ENCODE measurements at places on chromosomes 3 and 15. TPM values are rescaled to one million over a fixed set of nuclear protein-coding genes. Genes with fewer than 3 reads are reported as not detected.

DNA sequence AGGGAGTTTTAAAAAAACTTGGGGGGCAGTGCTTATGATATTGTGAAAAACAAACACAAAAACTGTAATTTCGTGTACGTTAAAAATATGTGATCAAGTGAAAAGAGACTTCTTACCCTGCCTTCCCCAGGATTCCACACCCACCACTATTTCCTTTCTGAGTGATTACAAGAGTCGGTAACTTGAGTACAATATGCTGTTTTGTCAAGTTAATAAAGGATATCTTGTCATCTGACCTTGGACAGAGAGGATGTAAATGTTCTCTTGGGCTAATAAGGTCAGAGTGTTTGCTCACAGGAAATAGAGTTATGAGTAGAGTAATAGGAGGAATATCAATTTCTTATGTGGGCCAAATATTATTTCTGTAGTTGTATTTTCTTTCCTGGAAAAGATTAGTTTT, 68.1 kb downstream of the NOX5 start:
- no peak for DNase-seq

Gene GOLGA8Q
- total RNA-seq, result 0.43 TPM

Gene TSPAN3
- 954 TPM for total RNA-seq

DNA sequence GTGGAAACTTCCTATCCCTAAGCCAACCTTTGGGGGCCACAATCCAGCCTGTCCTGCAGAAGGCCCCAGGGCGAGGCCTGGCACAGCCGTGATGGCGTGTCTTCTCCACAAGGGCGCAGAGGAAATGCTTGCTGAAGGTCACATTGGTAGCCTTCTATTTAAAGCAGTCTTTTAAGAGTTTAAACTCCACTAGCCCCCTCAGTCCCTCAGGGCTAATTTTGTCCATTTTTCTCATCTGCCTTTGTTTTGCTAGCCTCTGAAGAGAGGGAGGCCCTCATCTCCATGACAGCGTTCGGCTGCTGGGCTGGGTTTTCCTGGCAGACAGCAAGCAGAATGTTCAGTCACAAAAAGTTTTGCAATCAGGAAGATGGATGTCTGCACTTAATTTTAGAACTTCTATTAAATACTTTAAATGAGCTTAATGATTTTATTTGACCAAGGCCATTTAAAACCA, 40.8 kb downstream of the RARB start:
- DNase-seq, result peak; percentile 42

DNA sequence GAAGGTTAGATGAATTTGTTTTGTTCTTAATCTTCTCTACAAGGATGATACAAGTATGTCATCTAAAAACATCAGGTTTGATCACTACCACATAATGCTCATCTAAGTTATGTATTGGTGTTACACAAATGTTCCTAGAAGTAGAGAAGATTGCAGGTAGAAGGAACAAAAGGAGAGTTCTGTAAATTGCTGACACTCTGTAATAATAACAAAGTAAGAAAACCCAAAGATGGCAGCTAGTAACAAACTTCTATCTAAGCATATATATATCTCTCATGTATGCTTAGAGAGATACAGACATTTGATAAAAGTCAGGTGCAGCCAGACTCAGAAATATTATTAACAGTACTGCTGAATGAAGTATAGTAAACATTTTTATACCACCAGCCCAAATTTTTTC, 20.2 kb upstream of the CFAP44 start:
- DNase-seq, result no peak

DNA sequence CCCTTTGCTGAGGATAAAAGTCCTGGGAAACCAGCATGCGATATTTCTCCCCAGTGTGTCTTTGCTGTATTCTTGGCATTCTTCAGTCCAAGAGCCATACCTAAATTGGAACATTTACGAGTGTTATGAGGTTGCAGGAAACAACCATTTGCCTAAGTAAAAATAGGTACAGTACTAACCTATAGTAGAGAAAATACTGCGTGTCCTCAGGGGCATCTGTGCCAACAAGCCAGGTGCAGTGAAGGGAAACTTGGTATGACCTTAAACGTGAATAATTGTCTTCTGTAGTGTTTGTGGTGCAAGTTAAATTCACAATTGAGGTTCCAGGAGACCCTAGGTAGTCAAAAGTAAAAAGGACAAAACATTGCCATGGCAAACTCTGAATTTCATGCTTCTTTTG, 12.2 kb downstream of the IL5RA start:
- no peak for DNase-seq

- DNase-seq, result no peak
Measured at GRCh38 chr3:8094415-8094814, 407.2 kb upstream of the LMCD1 start.

Gene BFSP2
- total RNA-seq, result not detected

All from left colon (tissue), 2 donors.